ENCODE measurements at places on chromosomes 11 and 22.

- no peak for DNase-seq
Measured at GRCh38 chr11:117841551-117842031, 17.0 kb upstream of the FXYD2 start.

DNA sequence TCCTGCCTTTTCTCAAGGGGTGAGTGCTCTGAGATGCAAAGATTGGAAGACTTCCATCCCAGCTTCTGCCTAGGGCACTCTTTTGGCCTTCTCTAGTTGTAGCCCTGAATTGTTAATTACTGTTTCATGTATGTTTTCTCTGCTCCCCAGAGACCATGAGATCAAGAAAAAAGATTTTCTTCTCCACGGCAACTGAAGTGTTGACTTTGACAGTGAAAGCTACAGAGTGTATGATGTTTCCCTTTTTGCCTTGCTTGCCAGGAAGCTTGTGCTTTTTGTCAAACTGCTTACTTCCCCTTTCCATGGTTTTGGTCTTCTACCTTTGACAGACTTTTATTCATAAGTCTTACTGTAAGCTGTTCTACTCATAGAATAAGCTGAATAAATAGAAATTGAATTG, 23.3 kb upstream of the EIF3D start:
- no peak for DNase-seq

- DNase-seq = no peak
Measured at GRCh38 chr22:27438271-27438980, 363.1 kb downstream of the MN1 start.

- DNase-seq = no peak
Measured at GRCh38 chr22:29065468-29066190, 4.0 kb upstream of the C22orf31 start.

GRCh38 chr11:66689661-66690590, 12.2 kb upstream of the RBM4B start:
- DNase-seq = no peak

- DNase-seq = no peak
Measured at GRCh38 chr11:130144141-130144540, 15.4 kb upstream of the ST14 start.

DNA sequence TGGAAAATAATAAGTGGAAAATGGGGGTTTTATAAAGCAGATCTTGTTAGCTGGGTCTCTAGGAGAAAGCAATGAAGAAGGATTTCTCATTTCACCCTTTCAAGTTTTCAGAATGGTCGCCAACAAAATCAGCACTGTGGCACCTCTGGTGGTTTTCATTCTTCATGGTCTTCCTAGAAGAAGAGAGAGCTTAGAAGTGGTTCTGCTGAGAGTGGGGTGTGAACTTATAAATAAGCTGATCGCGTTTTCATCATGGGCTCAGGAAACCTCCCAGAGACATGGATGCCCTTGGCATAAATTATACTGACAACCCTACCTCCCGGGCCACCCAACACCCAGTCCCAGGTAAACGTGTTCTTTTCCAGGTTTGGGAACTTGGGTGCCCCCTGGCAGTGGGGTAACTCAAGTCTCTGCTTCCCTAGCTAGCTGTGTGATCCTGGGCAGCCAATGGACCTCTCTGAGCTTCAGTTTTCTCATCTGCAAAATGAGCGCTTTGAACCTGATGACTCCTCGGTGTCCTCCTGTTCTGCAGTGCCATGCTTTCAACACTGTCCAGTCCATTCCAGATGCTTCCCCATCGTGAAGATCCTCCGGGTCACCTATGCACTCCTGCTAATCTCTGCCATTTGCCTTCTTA, 72.6 kb upstream of the GRAMD1B start:
- DNase-seq = peak; percentile 15

- DNase-seq = no peak
Measured at GRCh38 chr11:35363246-35363801, 56.0 kb downstream of the SLC1A2 start.
